HuH-7.5 (cell line): ENCODE measurements at places on chromosomes 2 and 18.

DNA sequence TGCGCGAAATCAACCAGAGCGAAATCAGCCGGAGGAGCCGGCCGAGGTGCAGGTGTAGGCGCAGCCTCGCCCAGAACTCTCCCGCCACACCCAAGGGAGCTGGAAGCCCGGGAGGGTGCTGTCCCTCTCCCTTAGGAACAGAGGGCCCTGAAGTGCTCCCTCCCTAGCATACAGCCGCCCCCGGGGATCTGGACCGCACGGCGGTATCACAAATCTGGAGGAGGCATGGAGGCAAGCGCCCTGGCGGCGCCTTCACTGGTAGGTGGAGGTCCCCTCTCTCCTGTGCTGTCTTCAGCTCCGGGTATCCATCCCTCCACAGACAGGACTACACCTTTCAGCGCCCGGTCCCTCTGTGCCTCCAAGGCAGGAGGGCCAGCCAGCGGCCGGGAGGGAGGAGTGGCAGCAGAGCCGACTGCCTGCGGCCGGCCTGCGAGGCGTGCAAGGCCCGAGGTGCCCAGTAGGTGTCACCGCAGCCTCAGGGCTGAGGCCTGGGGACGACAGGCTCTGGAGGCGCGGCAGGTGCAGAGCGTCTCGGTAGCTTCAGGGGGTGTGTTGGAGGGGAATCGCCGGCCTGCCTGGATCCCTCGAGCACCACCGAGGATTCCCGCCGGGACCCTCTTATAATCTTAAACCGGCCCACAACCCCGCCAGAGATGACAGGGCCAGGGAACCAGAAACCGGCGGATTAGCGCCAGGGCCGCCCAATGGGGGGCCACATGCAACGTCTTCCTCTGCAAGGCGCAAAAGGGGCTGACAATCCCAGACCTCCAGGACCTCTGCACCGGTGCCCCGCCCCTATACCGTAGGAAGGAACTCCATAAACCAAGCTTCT lies 2.8 kb downstream of the IHH start:
- DNase-seq, result peak; percentile 80

- no peak for DNase-seq
Observed at GRCh38 chr2:82494739-82495138, 1964.3 kb downstream of the SUCLG1 start.

DNA sequence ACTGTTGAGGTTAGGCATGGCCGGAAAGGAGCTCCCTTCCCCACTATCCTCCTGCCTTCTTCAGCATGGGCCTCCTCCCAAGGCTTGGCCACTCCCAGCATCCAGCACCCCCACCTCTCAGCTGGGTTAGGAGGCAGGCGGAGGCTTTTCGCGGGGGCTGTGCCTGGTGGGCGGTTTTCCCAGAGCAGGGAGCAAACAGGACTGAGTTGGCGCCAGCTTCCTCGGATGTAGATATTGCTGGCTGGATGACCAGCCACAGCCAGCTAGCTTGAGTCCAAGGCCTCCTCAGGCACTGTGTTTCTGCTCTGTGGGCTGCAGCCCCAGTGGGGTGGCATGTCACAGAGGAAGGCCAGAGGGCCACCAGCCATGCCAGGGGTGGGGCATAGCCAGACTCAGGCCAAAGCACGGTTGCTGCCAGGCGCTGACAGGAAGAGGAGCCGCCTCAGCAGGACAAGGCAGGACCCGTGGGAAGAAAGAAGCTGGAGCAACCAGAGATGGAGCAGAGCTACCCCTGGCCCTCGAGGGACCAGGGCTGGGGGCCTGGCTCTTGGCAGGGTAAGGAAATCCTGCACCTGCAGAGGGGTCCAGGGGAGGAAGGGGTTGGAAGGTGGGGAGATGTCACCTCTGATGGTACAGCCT lies at the start of gene TCF23:
TCF23 (plus strand) TSS at position 204 of the 639 bp plus-strand sequence; CDS start at position 334, 130 bp downstream.
- DNase-seq, result no peak

DNA sequence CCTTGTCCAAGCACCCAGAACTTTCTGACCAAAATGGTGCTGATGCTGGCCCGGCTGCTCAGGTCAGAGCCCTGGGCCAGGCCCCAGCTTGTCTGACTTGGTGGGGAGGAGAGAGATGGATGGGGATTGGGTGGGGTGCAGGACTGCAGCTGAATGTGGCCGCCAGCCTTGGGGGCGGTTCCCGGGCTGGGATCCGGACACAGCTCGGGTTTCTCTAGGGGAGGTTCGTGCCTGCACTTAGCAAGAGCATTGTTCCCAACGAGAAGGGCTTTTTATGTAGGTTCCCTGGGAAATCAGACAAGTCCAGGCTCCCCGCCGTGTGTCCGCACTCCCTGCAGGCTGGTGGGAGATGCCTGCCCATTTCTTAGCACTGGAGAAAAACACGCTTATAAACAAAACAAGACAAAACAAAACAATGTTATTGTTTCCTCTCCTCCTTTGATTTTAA lies 50.5 kb upstream of the HS6ST1 start:
- DNase-seq, result no peak

DNA sequence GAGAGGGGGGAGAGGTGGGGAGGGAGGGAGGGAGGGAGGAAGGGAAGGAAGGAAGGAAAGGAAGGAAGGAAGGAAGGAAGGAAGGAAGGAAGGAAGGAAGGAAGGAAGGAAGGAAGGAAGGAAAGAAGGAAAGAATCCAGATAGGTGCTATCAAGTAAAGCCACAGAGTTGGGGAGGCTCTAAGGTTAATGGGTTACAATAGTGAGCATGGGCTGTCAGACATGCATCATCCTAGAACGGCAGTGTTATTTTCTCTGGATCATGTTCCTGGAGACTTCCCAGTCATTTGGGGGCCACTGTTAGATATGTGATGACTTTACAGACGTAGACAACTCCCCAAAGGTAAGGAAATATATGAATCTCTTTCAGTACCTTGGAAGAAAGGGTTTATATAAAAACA lies 31.1 kb downstream of the CDK15 start:
- no peak for DNase-seq

GRCh38 chr2:85231952-85232351 lies 95.8 kb downstream of the TGOLN2 start:
- DNase-seq, result no peak

GRCh38 chr2:14475994-14476393 lies 156.5 kb upstream of the LRATD1 start:
- no peak for DNase-seq

GRCh38 chr2:220241423-220241822 lies 614.0 kb downstream of the SLC4A3 start:
- DNase-seq, result no peak

DNA sequence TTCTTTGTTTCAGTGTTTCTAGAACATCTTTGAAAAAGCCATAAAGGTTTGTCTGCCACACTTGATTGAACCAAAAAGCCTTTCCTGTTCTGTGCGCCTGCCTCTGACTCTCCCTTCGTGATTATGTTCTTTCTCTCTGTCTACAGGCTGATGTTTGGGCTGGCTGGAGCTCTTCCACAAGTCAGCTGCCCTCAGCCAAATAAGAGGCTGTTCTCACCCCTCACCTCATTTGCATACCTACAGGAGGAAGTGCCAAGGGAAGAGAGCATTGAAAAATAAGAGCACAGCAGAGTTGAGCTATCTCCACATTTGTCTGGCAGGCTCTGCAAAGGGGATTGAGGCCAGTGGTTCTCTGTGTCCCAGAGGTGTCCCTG lies 15.8 kb downstream of the INPP5D start:
- no peak for DNase-seq

DNA sequence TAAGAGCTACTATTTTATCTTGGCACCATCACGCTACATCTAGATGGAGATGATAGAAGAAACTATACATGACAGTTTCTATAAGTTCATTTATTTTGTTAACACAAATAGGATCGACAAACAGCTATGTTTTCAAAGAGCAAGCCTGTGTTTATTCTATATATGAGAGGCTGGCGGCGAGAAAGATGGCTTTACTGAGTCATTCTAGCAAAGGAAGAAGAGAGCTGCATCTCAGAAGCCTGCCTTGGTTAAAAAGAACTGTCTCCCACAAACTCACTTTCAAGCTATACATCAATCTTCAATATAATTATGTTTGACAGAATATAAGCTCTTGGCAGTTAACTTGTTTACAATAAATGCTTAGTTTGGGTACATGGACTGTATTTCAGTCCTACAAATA lies 13.0 kb downstream of the SATB2 start:
- DNase-seq, result no peak

DNA sequence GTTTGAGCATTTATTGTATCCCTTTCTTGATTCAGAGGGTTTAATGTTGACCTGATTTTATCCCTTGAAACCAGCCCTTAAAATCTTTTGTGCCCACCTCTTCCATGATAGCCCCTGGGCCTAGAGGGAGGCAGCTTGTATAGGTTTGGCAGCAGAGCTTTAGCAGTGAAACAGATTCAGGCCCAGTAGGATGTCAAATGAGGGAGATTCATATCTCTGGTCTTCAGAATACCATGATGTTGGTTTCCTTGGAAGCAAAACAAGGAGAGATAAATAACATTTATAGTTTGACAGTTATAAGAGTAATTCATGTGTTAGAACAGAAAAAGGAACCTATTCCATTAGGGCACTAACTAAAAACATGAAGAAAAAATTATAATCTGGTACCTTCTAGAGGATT lies 649.2 kb downstream of the METTL4 start:
- no peak for DNase-seq

GRCh38 chr2:71559828-71560637 lies 106.7 kb downstream of the DYSF start:
- no peak for DNase-seq

DNA sequence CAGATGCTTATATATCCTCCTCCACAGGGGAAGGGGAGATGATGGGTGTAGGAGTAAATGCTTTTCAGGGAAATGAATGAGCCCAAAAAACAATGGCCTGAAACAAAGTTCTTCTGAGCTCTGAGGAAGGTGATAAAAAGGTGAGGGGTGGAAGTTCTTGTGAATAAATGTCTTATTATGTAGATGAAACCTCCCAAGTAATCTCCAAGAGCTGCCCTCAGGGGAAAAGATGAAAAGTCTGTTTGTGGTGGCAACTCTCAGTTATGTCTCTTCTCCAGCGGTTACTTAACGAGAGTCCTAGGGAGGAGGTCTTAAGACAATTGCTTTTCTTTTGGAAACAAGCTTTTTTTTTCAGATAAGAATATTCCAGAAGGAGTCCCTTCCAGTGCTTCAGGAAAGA lies 115.5 kb upstream of the CHAC2 start:
- no peak for DNase-seq

DNA sequence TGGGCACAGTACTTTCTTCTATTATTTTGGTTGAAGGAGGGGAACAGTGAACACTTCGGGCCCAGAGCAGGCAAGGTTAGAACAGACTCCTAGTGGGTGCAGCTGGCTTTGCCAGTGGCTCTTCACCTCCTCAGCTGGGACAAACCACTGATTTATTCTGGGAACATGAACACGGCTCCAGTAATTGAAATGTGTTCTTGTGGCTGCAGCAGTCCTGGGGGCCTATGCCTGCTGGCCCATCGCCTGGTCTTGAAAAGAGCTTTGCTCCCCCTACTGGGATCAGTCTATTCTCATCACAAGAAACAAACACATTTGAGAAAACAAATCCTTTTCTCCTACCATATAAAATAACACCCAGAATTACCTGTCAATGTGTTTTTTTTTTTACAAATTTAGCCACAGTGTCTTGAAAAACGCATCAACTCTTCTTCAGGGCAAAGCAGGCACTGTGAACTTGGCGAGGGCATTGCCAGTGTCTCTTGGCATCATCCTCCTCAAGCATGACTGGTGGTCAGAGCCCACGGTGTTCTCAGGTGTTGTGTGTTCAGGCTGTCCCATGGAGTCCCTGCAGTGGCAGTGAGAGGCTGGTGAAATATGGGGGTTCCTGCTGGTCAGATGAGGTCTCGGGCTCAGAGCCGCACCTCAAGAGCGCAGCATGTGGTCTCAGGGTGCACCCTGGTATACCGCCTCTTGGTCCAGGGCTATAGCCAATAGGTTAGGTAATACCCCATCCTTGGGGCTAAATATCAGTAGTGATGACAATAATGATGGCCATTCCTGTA lies 51.3 kb downstream of the RNF144A start:
- no peak for DNase-seq

DNA sequence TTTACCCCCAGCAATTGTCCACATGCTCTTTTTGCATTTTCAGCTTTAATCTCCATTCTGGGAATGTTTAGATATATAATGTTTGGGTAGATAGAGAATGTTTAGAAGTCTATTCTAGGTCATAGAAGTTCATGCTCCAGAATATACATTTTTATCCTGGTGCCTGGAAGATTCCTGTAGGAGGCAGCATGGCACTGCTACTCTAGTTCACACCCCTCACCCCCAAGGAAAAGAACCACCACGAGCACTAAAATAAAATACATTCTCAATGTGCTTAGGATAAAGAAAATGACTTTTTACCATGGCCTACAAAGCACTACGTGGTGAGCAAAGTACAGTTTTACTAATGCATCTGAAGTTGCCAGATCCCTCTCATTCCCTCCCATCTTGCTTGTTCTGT lies 53.8 kb downstream of the MYO1B start:
- DNase-seq, result no peak

DNA sequence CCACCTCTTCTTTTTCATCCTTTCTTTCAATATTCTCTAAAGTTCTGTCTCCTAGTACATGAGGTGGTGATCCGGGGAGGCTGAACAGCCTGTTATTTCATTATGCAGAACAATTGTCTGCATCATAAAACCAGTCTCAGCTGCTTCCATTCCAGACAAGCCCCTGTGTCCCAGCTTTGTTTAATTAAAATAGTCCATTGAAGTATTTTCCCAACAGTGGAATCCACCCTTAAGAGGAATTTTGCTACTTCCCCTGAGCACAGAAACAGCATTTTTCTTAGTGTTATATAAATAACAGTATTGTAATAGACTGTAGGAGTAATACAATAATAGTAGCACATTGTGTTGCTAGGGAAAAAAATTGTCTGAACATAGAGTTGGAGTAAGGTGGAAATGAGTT lies 395.4 kb upstream of the TCF4 start:
- DNase-seq, result no peak

- DNase-seq, result no peak
Observed at GRCh38 chr2:232316461-232317330, 61.9 kb upstream of the ALPP start.

- no peak for DNase-seq
Observed at GRCh38 chr18:50429207-50429948, 54.5 kb downstream of the SKA1 start.

DNA sequence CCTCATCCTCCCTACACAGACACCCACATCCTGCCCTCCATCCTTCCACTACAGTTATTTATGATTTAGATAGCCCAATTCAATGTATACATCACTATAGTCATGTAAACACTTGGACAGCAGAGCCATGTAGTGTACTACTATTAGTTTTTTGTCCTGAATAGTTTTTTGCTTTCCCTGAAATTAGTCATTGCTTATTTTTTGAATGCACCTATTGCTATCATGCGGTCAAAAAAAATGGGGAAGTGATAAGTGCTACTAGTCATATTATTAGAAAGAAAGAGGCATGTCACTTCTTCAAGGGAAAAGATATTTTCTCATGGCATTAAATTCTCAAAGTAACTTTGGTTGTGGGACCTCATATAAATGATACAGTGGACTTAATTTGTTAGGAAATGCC lies 6.8 kb upstream of the GREB1 start:
- no peak for DNase-seq

- DNase-seq, result no peak
Observed at GRCh38 chr2:200443376-200443775, 66.5 kb downstream of the KCTD18 start.
